ENCODE measurements at places on chromosomes 3 and 15.

GRCh38 chr3:118760585-118761290, 273.9 kb downstream of the IGSF11 start:
- no peak for DNase-seq

DNA sequence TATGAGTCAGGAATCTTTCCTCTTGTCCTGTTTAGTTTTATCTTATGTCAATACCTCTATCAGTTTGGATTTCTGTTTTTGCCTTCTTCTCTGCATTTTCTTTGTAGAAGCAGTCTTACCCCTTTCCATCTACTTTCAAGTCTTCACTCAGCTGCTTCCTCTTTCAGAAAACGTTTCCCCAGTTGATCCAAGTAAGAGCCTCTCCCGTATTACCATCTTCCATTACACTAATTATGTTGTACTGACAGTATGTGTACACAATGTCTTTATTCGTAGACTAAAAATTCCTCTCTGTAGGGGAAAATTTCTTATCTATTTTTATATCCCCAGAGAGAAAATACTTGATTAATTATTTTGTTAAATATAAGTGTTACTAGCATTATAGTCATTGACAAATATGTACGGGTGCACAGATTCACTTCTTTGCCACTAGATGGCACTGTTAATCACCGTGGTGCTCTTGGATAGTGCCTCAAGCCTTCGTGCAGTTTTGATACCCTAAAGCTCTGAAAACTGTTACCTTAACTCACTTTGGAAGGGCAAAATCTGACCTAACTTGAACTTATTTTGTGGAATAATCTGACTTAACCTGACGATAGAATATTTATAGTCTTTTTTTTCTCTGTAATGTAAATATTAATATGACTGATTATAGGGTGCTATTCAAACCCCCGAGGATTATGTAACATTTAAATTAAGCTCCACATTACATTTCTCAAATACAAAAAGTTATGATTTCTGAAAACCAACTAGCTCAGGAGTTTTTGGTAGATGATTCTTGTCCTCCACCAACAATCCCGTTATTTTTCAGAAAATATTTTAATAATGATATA, 74.2 kb upstream of the POU1F1 start:
- DNase-seq = no peak

DNA sequence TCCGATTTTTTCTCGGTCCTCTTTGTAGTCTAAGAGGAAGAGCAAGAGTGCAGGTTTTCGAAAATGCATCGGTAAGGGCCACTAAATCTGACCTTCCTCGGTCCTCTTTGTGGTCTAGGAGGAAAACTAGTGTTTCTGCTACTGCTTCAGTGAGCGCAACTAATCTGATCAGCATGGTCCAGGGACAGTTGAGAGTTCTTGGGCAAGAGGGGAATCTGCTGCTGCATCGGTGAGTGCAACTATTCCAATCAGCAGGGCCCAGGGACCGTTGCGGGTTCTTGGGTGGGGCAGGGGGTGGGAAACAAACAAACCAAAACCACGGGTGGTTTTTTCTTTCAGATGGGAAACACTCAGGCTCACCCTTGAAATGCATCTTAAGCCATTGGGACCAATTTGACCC, 10.5 kb upstream of the OSBPL11 start:
- no peak for DNase-seq

DNA sequence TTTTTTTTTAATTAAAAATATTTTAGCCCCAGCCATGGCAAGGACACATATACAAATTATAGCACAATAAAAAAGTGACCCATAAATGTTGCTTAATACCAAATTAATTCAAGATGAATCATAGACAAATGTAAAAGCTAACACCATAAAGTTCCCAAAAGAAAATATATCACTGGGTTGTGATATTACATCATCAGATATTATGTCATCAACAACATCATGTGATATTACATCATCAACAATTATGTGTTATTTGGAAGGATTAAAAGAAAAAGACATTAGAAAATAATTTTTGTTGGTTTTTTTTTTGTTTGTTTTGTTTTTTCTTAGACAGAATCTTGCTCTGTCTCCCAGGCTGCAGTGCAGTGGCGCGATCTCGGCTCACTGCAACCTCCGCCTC, 34.5 kb upstream of the ABHD10 start:
- no peak for DNase-seq

DNA sequence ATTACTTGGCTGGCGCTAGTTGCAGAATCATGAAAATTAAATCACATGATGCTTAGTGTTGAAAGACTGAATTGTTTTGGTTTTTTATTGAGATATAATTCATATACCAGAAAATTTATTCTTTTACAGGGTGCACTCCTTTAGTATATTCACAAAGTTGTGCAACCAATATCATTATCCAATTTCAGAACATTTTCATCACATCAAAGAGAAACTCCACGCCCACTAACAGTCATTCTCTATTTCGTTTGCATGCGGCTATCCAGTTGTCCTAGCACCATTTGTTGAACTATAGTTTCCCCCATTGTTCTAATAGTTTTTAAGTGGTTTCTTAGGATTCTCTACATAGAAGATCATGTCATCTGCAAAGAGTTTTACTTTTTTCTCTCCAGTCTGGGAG, 3.7 kb downstream of the EHD4 start:
- no peak for DNase-seq

DNA sequence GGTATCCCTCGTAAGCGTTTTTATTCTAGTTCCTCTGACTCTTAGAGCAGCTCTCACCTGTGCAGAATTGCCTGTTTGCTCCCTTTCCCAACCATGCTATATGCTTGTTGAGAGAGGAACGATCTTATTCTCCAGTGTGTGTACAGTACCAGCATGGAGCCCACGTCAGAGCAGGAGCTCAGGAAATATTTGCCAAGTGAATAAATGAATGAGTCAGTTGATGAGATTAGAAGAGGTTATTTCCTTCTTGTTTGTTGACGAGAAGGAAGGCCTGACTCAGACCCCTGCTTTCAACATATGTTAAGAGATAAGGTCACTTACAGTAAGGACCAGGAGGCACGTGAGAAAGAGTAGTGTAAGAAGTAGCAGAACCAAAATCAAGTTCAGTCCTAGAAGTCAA, 106.3 kb upstream of the ABHD17C start:
- no peak for DNase-seq

DNA sequence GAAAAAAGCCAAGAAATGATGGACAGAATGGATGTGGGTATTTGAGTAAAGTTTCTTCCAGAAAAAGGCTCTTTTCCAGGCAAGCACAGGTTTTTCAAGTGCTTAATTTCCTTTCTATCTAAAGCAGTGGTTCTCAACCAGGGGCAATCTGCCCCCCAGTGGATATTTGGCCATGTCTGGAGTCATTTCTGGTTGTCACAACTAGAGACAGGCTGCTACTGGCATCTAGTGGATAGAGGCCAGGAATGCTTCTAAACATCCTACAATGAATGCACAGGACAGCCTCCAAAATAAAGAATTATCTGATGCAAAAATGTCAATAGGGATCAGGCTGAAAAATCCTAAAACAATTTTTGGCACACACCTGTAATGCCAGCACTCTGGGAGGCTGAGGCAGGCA, 23.9 kb downstream of the SEC22C start:
- DNase-seq = no peak

GRCh38 chr15:101432982-101433381, 56.5 kb downstream of the PCSK6 start:
- no peak for DNase-seq

DNA sequence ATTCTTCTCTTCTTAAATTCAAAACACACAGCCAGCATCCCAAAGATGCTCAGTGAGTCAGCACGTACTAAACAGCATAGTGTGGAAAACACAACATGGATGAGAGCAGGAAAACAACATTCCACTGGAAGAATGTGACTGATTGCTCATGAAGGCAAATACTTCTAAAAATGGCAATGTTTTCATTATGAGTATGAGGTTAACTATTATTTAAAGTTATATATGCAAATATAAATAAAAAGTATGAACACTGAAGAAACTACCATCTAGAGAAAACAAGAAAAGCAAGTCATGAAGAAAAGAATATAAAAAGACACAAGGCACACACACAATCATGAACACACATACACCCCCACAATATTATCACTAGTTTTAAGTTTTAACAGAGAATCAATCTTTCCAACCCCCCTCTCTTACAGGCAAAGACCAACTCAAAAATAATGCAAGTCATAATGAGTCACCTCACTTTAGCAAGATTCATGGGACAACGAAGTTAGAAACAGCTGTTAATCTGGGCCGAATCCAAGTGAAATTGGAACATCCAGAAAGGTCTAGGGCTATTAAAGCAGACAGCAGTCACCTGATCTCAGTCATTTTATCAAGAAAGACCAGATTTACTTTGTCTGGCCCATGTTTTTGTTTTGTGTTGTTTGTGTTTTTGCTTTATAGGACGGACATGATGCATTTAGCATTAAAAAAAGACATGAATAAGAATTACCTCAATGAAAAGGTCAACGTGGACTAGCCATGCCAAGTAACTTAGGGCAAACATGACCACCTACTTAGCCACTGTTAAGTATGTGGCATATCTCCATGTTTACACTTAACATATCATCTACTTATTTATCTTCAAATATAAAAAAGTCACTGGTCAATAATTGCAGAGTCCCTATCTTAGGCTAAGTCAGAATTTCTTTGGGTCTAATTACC, 18.1 kb downstream of the GBE1 start:
- no peak for DNase-seq

GRCh38 chr15:92037491-92037890, 184.0 kb downstream of the SLCO3A1 start:
- no peak for DNase-seq

DNA sequence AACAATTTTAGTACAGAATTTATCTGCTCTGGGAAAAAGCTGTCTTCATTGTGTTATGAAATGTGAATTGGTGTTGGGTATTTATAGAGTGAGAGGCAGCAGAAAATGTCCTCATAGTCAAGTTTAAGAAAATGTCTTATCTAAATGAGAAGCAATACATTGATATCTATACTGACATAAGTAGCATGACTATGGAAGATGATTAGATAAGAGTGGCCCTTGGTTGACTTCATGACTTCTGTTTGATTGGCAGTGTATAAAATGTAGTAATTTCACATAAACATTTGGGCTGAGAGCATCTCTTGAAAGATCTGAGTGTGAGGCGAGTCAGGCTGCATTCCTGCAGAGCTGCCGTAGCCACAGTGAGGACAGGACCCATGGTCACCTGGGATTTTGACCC, 19.4 kb downstream of the MCTP2 start:
- DNase-seq = no peak

GRCh38 chr3:17149076-17149475, 264.3 kb downstream of the PLCL2 start:
- no peak for DNase-seq

DNA sequence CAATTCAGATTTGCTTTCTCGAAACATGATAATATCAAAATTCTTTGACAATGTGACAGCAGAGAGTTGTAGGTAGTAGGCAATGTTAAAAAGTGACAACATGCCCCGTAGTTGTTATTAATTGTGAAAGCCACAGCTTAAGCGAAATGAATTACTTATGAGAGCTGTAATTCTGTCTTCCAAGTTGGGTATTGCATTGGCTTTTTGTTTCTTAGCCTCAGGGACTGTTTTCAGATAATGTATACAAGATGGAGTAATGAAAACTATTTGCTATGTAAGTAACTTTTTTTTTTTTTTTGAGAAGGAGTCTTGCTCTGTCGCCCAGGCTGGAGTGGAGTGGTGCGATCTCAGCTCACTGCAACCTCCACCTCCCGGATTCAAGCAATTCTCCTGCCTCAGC, 43.1 kb upstream of the MAP3K13 start:
- no peak for DNase-seq

DNA sequence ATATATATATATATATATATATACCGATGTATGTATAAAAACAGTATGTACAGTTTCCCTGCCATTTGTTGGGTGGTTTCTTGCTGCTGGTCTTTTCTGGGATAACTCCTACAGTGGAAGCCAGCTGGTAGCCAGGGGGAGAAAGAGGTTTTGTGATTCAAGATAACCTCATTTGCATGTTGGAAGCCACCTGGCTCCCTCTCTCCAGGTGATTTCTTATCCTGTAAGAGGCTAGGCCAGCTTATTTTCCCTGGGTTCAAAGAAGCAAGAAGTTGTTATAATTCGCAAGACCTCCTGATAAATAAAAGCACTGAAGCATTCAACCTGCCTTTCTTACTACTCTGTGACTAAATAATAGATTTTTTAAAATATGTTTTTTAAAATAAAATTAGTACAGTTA, 443.3 kb downstream of the VGLL3 start:
- DNase-seq = no peak

- no peak for DNase-seq
Measured at GRCh38 chr15:96079882-96080281, 250.6 kb upstream of the NR2F2 start.

GRCh38 chr3:189512821-189513220, 118.4 kb upstream of the TP63 start:
- no peak for DNase-seq

GRCh38 chr3:159458010-159458409, 530.6 kb upstream of the IL12A start:
- DNase-seq = no peak

- DNase-seq = no peak
Measured at GRCh38 chr15:87871731-87872320, 384.7 kb downstream of the NTRK3 start.

- no peak for DNase-seq
Measured at GRCh38 chr15:73052653-73053397, 562 bp downstream of the NEO1 start.

- no peak for DNase-seq
Measured at GRCh38 chr3:172746475-172746874, 4.1 kb upstream of the ECT2 start.

GRCh38 chr3:59549962-59550361, 500.1 kb upstream of the CFAP20DC start:
- no peak for DNase-seq

GRCh38 chr3:180871901-180872300, 40.6 kb upstream of the FXR1 start:
- DNase-seq = no peak

- no peak for DNase-seq
Measured at GRCh38 chr3:101677436-101678286, 729 bp upstream of the ZBTB11 start.

GRCh38 chr15:93527374-93528050, 438.5 kb upstream of the RGMA start:
- no peak for DNase-seq

DNA sequence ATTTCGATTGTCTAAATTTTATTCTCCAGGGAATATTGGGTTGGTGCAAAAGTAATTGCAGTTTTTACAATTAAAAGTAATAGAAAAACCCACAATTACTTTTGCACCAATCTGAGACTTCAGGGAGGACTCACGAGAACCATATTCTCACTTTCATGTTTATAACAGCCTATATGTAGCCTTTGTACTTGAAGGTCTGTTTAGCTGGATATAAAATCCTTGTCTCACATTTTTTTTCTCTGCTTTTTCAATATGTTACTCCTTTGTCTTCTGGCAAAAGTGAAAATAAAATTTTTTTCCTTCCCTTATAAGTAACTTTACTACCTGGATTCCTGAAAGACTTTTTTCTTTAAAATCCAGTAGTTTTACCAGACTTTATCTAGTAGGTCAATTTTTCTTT, 9.2 kb downstream of the SIDT1 start:
- DNase-seq = no peak

DNA sequence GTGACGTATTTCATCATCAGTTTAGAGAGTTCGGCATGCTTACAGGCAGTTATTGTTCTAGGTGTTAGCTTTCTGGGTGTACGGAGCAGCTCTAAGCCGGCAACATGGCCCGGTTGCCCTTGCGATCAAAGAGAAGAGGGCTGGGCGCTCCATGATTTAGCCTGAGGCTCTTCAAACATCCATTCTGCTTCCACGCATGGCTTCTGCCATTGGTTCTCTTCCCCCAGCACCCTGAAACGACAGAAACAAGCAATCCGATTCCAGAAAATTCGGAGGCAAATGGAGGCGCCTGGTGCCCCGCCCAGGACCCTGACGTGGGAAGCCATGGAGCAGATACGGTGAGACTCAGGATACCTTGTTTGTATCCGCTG, 574 bp downstream of the NGRN start:
- DNase-seq = no peak

- DNase-seq = no peak
Measured at GRCh38 chr15:28459279-28459678, 73.5 kb downstream of the GOLGA8G start.
